ENCODE measurements at places on chromosomes 4 and X.

DNA sequence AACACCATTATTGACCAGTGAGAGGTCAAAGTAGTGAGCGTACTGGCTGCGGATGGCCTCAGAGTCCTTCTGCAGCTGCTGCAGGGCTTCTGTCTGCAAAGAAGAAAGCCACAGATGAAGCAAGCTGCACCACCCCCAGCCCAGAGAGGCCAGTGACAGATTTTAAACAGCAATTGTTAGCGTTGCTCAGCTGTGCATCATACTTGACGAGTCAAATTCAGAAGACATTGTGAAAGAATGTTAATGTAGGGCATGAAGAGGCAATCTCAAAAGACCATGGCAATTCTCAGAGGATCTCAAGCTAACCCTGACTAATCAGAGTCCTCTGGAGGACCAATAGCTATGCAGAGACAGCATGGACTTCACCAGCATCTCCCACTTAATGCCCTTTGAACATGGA, 16.6 kb downstream of the DKC1 start:
- no peak for DNase-seq

GRCh38 chrX:8861908-8862307, 60.7 kb upstream of the FAM9A start:
- DNase-seq = no peak

GRCh38 chrX:20284444-20284843, 17.7 kb upstream of the RPS6KA3 start:
- no peak for DNase-seq

DNA sequence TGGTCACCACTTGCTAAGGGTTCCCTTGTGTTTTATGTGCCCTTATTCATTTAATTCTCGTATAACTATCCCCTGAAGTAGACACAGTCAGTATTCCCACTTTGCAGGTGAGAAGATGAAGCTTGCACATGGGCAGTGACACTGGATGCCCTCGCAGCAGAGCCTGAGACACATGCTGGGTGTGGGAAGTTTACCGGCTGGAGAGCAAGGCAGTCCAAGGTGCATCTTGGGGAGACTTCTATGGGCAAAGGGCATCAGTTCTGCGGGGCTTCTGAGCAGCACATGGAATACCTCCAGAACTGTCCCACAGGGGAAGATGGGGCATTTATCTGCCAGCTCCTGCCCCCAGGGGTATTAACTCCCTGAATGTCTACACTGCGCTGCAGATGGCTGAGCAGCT, 92.2 kb downstream of the SLC2A9 start:
- no peak for DNase-seq

- no peak for DNase-seq
Measured at GRCh38 chr4:6050551-6050950, 32.3 kb upstream of the C4orf50 start.

DNA sequence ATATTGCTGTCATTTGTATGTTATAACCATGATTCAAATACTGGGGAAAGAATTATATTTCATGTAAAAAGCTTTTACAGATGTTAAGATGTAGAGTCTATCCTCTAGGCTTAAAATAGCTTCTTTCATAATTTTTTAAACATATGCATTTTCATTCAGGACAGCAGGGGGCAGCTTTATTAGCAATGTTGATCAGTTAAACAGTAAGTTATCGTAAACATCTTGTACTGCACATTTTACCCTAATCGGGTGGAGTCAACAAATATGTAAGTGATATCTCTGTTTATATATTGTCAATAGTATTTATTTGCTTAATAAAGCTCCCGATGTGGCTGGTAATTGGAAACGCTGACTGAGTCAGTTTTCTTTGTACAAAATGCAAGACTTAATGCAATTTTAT, 142.5 kb upstream of the MED14 start:
- DNase-seq = no peak

GRCh38 chrX:113330416-113330815, 489.8 kb upstream of the AMOT start:
- DNase-seq = no peak

- no peak for DNase-seq
Measured at GRCh38 chr4:52676536-52676935, 17.4 kb upstream of the USP46 start.

DNA sequence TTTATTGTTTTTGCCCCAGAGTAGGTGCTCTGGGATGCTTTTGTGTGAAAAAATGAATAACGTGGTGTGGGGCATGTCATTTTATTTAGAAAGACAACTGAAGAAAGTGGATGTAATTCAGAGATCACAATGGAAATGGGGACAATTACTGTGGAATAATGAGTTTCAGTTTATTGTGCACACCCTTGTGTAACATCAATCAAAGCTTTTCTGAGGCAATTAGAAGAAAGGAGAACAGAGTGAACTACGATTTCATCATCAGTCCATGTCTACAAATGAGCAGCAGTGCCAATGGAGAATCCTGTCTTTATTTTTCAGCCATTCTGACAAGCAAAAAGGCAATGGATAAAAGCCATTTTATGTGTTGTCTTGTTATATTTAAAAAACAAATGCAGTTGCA, 339.2 kb downstream of the TMA16 start:
- DNase-seq = no peak

GRCh38 chr4:125789023-125789422, 474.3 kb downstream of the FAT4 start:
- no peak for DNase-seq

GRCh38 chrX:149682956-149683947, 28.6 kb upstream of the MAGEA11 start:
- DNase-seq = no peak

DNA sequence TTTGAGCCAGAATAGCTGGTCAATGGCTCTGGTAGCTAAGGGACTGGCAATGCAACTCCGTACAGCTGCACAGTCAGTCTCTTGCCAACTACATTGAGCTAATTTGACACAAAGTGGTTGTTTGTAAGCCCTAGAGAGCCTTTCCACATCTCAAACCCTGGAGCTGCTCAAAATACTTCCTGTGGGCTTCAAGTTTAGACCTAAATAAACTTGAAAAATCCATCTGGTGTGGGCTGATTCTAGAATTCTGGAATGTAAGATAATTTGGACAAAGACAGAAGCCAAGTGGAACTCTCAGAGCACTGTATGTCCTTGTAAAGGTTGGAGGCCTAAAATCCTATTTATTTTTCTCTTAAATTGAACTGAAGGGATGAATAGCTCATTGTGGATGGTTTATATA, 380.8 kb downstream of the SPRY1 start:
- DNase-seq = no peak

DNA sequence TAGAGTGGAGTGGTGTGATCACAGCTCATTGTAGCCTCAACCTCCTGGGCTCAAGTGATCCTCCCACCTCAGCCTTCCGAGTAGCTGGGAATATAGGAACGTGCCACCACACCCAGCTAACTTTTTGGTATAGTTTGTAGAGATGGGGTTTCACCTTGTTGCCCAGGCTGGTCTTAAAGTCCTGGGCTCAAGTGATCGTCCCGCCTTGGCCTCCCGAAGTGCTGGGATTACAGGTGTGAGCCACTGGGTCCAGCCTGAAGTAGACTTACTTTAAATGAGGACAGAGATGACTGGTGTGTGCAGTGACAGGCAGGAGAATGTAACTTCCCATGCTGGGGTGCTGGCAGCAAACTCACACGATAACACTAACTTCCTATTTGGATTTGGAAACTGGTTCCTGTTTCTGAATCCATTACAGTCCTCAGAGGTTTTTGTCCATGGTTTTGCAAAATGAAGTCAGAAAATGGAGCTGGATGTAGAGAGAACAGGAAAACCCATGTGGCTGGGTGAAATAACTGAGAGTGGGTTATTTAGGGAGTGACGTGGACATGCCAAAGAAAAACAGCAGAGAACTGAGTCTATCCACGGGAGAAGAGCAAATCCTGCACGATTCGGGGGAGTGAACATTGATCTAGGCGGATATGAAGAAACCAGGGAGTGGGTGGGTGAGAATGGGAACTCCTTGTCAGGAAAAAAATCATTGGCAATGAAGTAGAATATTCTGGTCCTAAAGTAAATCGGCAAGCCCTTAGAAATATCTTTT, 95.6 kb downstream of the GATB start:
- DNase-seq = no peak

DNA sequence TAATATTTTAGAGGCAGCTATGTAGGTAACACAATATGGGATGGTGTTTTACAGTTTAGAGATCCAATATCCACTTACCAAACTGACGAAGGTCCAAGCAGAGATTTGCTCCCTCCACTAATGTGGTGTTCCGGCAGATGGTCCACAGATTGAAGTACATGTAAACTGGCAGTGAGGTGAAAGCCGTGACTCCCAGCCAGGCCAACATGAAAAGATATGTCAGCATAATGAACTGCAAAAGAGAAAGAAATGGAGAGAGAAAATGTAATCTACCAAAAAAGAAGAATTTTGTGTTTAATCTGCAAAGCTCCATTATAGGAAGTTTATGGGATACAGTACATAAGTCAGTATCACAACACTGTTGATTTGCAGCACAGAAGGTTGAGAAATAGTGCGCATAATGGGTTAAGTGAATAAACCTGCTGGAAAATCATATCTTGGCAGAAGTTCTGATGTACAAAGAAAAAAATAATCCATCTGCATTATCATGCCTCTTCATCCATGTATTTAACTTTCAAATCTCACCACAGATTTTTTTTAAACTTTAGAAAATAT, 160.2 kb downstream of the GPM6A start:
- no peak for DNase-seq

- DNase-seq = no peak
Measured at GRCh38 chr4:187212446-187213080, 488.9 kb upstream of the FAT1 start.

GRCh38 chr4:41575207-41575606, 37.2 kb downstream of the LIMCH1 start:
- no peak for DNase-seq

GRCh38 chrX:152817078-152817764, 13.3 kb downstream of the CETN2 start:
- no peak for DNase-seq
